Smooth muscle cell of the coronary artery (primary cell): ENCODE measurements at places on chromosomes 13 and 19. TPM values are rescaled to one million over a fixed set of nuclear protein-coding genes. Genes with fewer than 3 reads are reported as not detected.

The SPACA7 gene
- not detected in 2 replicates for total RNA-seq

The TSC22D1 gene
- total RNA-seq = 29.7 and 71.3 TPM in 2 replicates

The ZNF177 gene
- total RNA-seq = 1.1 and 1.4 TPM in 2 replicates

The ANO8 gene
- 3.3 and 4.8 TPM in 2 replicates for total RNA-seq

The SPIB gene
- total RNA-seq = not detected in 2 replicates

The ANGPTL8 gene
- total RNA-seq = 0.59 TPM in 1 of 2 replicates, not detected in the other

The RGS9BP gene
- total RNA-seq = 0.23 and 0.47 TPM in 2 replicates

The CGB3 gene
- not detected in 2 replicates for total RNA-seq

The MIPEP gene
- 13.2 and 21.6 TPM in 2 replicates for total RNA-seq

The ACP7 gene
- total RNA-seq = 0.23 and 0.30 TPM in 2 replicates

The PRRG2 gene
- total RNA-seq = 0.12 and 0.83 TPM in 2 replicates

The ZSCAN4 gene
- total RNA-seq = not detected in 2 replicates

The MYO16 gene
- total RNA-seq = not detected in 2 replicates

The MTUS2 gene
- 0.30 TPM in 1 of 2 replicates, not detected in the other for total RNA-seq

The TTYH1 gene
- total RNA-seq = not detected in 2 replicates

The FCAR gene
- total RNA-seq = not detected in 2 replicates

The ZNF548 gene
- 19.0 and 23.7 TPM in 2 replicates for total RNA-seq

The B9D2 gene
- total RNA-seq = 5.3 and 6.0 TPM in 2 replicates

The LYPD4 gene
- total RNA-seq = not detected in 2 replicates
